Effector CD4-positive, alpha-beta T cell (primary cell): ENCODE measurements at places on chromosomes 11 and 22.

- no peak for DNase-seq
These were observed 118.1 kb upstream of the APOA1 start for GRCh38 chr11:116955548-116955947.

- DNase-seq: no peak
These were observed 69.4 kb downstream of the DDX10 start for GRCh38 chr11:108734283-108734682.

- DNase-seq: no peak
These were observed 84.1 kb upstream of the BARX2 start for GRCh38 chr11:129291546-129291945.

DNA sequence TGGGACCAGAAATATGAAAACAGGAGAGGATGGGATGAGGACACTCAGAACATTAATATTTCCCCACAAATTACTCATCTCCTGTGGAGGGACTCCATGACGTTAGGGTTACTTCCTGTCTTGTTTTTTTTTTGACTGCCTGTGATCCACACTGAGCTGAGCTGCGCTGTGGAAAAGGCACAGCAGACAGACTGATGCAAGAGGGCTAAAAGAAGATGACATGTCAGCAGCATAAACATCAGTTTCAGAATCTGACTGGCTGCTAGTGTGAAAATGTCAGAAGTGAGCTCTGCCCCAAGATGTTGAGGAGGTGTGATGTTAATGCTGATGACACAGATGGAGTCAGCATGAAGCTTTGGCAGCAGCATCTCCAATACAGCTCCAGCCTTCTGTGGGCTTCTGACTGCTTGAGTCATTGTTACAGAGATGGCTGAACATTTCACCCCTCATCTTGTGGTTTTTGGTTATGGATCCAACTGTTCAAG lies 286.8 kb downstream of the BLID start:
- no peak for DNase-seq

DNA sequence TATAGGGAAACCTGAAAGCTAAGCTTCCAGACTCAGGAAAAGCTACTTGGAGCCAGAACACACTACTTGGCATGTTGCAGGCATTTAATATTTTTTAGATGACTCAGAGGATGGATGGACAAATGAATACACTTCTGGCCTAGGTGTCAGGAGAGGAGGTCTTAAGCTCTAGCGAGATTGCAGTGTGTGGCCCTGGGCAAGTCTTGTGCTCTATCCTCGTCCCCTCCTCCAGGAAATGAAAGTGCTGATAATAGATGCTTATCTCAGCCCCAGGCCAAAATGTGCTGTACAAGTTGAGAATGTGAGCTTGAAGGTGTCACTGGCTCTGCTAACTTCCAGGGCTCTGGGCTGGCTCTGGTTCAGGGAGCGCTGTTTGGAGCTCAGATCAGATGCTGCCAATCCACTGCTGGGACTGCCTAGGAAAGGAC lies 136.3 kb downstream of the PKNOX2 start:
- DNase-seq: no peak
